ENCODE measurements at places on chromosomes 2 and 18.

GRCh38 chr2:209719034-209719433 is 52.6 kb upstream of the UNC80 start:
- DNase-seq = no peak

DNA sequence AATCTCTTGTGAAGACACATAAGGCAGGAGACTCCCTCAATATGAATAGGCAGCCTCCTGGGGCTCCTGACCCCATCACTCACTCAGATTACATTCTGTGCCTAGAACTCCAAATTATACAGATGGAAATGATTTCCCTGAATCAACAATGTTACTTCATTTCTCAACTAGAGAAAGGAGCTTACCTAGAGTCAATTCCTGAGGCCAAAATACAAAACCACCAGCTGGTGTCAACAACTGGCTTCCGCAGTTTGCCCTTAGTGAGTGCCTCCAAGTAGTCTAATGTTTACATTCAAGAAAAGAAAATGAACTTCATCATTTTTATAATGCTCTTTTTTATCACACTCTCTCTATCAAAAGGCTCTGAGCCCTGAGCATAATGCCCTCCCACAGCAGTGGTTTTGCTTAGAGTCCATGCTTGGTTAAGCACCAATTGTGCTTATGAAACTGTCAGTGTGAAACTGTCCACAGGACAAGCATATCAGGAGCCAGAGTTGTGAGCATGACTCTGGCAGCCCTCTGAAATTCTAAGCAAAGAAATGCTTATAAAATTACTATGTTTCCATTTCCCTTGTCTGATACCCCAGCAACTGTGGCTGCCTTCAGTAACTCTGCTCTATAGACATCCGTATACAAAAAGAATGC is 305.7 kb upstream of the PKDCC start:
- DNase-seq = no peak

DNA sequence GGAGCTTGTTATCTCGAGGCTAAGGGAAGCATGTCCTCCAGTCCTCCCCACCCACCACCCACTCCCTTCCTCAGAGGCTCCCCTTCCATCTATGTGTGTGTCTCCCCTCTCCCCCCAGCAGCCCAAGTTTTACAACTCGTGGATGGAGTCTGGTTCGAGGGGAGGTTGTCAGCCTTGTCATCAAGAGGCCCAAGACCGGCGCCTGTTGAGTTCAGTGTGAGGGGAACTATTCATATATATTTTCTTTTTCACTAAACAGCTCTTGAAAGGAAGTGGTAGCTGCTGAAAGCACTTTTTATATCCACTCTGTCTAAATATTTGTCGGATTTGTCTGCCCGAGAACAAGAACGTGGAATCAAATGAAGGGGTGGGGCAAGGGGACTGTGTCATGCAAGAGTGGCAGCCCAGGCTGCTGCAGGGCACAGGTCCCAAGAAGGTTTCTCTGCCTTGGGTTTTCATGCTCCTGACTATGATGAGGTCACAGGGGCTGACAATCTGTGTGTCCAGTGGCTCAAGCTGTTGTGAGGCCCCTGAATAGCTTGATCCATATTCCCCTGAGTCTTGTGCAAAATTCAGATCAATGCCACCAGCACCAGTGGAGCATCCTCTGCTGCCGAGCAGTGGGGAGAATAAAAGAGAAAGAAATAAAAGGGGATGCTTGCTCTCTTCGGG is 35.0 kb downstream of the NRP2 start:
- DNase-seq = no peak

GRCh38 chr2:184410160-184410559 is 188.2 kb upstream of the ZNF804A start:
- no peak for DNase-seq

GRCh38 chr2:218125095-218125494 is 733 bp upstream of the CXCR2 start:
- DNase-seq = no peak

- DNase-seq = no peak
These were observed 97.8 kb upstream of the AQP4 start for GRCh38 chr18:26963292-26963691.

- DNase-seq = no peak
These were observed 22.7 kb downstream of the BCL11A start for GRCh38 chr2:60530660-60531281.

Measured in posterior vena cava (tissue), 2 donors.